ENCODE measurements at places on chromosomes 2 and 18.

DNA sequence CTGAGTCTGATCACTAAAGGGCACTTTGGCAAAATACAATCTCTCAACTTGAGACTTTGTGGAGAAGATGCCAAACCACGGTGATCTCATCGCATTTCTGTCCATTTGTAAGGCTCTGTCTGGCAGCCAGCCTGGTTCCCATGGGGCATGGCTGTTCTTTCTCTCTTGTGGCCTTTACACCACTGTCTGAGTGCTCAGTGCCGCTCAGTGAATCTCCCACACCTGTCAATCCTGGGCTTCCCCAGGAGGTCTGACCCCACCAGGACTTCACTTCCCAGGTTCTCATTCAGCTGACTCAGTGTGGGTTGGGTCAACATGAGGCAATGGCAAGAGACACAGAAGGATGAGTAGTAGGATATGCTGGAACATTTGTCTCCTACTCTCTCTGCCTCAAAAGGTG is 96.8 kb upstream of the TRIB2 start:
- no peak for DNase-seq

- DNase-seq = no peak
Observed at GRCh38 chr18:6487968-6488367, 73.3 kb upstream of the L3MBTL4 start.

DNA sequence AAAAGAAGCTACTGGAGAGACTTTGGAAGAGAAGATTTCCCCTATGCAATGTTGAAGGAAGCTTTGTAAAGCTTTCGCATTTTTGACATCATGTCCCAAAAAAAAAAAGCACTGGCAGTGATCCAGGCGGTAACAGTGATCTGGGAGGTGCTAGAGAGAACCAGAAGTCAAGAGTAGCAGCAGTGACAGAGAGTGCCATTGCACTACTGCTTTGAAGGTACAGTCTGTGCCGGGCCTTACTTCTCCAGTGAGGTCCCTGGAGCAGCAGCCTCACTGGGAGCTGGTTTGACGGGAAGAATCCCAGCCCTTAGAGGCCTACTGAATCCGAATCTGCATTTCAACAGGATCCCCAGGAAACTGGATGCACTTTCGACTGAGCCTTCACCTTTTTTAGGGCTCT is 50.9 kb upstream of the ATL2 start:
- DNase-seq = no peak

DNA sequence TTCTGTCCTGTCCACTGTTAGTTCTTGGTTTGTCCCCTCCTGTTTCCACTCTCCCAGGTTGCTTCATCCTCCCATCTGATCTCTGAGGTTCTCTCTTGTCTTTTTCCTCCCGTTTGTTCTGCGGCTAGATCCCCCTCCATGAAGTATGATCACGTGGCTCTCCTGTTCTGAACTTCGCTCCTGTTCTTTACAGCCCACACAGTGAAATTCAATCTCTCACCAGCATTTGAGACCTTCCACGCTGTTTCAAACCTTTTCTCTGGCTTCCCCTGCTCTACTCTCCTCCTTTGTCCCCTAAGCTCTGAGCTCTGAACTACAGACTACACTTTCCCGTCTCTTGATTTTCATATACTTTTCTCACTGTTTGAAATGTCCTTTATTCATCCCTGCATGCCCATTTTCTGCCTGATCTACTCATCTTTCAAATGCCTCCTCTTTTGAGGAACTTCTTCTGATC is 83.5 kb downstream of the OSBPL6 start:
- DNase-seq = no peak

GRCh38 chr2:205197468-205198139 is 484.7 kb upstream of the NRP2 start:
- no peak for DNase-seq

GRCh38 chr2:10064932-10065772 is 15.1 kb downstream of the CYS1 start:
- no peak for DNase-seq

- no peak for DNase-seq
Observed at GRCh38 chr18:43800584-43800983, 523.3 kb upstream of the SYT4 start.

DNA sequence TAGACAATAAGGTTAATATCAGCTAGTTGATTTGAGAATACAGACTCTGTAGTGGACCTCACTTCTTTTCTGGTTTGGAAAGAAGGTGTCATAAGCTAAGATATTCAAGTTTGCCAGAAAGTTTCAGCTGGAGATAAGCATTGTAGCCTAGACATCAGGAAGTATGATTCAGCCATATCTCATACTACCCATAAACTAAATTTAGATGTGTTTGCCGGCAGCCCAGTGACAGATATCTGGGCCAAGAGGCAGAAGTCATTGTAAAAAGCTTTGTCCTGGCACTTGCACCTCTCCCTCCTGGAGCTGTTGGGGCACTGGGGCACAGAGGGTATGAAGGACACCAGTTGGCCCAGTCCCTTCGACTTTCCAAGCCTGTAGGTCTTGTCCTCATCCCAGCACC is 128.0 kb downstream of the EPHA4 start:
- no peak for DNase-seq

GRCh38 chr2:239636808-239637207 is 236.0 kb upstream of the HDAC4 start:
- DNase-seq = no peak

- DNase-seq = peak; percentile 73
Observed at GRCh38 chr2:189657867-189658266, 3.4 kb upstream of the ASNSD1 start.

DNA sequence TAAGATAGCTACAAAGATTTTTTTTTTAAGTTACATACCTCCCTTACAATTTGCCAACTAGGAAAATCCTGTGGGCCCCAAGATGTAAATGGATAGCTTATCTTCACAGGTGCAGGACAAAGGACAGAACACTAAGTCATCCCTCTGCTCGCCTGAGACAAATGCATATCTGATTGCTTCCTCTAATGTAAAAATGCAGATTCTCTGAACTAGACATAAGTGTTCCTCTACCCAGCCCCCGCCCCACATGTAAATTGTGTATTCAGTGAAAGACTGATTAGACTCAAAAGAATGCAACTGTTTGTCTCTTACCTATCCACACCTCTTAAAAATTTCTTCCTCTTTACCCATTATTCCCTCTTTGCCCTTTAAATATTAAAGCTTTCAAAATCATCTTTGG is 96.5 kb downstream of the CYP26B1 start:
- DNase-seq = no peak

GRCh38 chr2:112268547-112268946 is 6.8 kb upstream of the ZC3H6 start:
- no peak for DNase-seq

DNA sequence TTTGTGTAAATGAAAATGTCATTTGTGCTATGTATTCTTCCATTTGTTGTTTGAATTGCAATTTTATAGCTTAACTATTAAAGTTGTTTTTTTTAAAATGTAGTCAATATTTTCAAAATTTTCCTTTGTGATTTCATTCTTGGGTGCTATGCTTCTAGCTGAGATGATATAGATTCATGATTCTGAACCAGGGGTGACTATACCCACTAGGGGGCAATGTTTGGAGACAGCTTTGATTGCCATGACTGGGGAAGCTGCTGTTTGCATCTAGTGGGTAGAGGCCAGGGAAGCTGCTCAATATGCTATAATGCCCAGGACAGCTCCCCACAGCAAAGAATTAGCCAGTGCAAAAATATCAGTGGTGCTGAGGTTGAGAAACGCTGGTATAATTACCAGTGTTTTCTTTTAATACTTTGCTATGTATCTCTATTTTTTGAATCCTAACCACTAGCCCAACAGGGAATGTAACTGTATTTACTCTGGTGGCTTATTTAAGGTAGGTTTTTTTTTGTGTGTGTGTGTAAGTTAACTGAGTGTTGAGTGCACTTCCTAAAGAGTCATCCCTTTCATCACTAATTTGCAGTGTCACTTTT is 99.7 kb downstream of the MEP1B start:
- no peak for DNase-seq

DNA sequence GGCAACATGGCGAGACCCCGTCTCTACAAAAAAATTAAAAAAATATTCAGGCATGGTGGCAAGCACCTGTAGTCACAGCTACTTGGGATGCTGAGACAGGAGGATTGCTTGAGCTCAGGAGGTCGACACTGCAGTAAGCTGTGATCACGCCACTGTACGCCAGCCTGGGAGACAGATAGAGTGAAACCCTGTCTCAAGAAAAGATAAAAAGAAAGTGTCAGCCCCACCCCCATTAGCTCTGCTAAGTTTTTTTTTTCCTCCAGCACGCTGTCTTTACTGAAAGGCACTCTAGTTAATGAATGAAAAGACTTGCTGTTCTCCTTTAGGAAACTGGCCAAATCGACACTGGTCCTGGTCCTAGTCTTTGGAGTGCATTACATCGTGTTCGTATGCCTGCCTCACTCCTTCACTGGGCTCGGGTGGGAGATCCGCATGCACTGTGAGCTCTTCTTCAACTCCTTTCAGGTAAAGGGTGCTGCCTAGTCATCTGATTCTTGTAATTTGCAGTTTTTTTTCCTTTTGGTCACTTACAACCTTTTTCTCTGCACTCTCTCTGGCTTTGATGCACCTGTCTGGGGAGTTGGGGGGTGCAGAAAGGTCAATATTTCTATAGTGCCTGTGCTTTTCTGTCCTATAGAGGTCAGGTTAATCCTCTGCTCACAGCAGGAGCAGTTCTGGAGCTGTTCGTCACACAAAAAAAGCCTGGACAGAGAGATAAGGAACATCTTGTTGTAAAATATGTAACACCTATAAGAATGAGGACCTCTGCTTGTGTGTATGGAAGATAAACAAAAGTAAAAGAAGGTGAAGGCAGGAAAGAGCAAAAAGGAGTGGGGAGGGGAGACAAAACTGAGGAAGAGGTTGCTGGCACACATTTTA is 82.3 kb downstream of the PTH2R start:
- no peak for DNase-seq

Data from activated effector memory CD4-positive, alpha-beta T cell treated with anti-CD3 and anti-CD28 coated beads, Interleukin-2, amount 50 U/mL, for 16 hours (primary cell).